SK-N-DZ (cell line): ENCODE measurements at places on chromosomes 7 and 10.

DNA sequence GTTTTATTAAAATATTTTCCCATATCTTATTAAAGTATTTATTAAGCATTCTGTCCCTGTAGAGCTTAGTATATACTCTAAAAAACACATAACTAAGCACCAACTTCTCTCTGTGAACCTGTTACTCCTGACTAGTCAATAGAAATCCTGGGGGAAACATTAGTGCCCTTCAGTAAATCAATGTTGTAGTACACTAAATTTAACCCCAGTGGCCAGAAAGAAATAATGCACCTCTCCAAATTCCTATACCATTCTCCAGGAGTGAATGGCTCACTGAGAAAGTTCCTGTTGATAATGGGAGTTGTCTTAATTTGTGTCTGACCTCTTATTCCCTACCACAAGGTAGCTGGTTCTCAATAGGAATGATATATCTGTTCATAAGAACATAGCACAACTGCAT lies 188.2 kb downstream of the SEMA3D start:
- no peak for DNase-seq

DNA sequence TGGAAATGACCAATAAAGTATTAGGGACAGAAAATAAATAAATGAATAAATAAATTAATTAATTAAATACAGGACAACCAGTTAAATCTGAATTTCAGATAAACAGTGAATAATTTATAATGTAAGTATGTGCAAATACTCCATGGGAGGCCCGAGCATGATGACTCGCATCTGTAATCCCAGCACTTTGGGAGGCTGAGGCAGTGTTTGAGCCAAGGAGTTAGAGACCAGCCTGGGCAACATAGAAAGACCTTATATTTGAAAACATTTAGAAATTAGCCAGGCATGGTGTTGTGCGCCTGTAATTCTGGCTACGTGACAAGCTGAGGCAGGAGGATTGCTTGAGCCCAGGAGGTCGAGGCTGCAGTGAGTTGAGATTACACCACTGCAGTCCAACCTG lies 123.7 kb downstream of the CUL2 start:
- DNase-seq: no peak

- DNase-seq: no peak
Observed at GRCh38 chr10:85789982-85790789, 576.4 kb downstream of the GRID1 start.

DNA sequence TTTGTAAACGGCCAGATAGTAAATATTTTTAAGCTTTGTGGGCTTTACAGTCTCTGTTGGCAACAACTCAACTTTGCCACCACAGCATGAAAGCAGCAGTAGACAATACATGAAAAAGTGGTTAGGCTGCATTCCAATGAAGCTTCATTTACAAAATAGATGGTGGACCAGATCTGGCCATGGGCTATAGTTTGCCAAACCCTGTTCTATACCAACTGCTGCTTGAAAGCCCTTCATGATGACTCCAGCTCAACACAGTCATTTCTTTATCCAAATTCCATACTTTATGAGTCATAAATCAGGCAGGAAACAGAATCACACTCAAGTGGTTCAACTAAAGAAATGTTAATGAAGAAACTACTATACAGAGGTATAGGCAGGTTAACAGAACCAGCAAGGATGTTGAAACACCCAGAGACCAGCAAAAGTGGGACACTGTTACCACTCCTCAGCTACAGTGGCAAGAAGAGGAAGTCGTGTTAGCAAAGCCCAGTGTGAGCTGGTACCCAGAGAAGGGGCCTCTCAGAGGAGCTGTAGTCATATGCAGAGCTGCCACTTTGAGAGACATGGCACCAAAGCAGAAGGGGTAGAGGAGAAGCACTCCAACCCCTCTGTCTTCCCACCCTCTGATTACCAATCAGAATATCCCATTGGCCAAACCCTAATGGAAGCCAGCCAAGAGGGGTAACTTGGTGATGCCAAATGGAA lies 72.5 kb downstream of the PRLHR start:
- DNase-seq: no peak

DNA sequence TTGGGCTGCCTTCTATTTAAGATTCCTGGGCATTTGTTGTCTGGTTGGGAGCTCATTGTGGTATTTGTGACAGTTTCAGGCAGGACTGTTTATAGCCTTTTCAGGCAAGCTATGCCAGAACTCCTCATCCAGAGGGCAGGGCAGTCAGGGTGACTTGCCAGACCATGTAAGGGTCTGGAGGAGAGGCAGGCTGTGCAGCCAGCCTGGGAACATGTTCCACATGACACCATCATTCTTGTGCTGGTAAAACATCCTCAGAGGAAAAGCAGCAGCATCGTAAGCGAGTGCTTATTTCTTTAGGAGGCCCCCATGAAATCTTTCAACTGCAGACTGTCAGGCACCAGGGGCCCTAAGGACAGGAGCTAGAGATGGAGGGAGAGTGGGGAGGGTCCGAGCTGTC lies 44.0 kb upstream of the SORBS1 start:
- no peak for DNase-seq

DNA sequence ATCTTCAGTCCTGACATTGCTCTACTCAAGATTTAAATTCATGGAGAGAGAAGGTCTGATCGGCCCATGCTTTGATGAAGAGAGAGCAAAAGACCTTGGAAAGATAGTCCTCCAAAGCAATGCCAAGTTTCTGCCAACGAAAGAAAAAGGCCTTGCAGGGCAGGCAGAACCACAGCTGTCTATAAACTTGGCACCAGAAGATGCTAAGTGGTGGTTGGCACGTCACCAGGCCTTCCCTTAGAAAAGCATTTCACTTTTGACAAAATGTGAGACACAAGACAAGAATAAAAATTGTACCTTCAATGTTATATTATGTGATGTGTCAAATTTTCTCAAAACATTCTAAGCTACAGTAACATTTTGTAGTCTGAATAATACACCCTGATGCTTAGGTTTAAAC lies 42.0 kb upstream of the FGFR2 start:
- no peak for DNase-seq

DNA sequence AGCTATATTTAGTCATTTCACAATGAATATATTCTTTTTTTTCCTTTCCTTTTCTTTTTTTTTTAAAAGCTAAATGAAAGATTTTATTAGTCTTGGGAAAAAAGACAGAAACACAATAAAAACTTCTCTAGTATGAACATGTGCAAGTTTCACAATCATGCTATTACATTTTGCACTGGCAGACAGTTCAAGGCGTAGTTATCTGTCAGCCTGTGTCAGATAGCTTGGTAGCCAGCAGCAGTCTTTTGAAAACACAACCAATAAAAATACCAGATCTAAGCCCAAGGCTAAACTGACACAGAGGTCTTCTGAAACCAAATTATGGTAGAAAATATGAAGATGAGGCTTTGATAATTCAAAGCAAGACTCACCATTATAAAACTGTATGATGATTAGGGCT lies 205.8 kb upstream of the TEX47 start:
- DNase-seq: no peak

DNA sequence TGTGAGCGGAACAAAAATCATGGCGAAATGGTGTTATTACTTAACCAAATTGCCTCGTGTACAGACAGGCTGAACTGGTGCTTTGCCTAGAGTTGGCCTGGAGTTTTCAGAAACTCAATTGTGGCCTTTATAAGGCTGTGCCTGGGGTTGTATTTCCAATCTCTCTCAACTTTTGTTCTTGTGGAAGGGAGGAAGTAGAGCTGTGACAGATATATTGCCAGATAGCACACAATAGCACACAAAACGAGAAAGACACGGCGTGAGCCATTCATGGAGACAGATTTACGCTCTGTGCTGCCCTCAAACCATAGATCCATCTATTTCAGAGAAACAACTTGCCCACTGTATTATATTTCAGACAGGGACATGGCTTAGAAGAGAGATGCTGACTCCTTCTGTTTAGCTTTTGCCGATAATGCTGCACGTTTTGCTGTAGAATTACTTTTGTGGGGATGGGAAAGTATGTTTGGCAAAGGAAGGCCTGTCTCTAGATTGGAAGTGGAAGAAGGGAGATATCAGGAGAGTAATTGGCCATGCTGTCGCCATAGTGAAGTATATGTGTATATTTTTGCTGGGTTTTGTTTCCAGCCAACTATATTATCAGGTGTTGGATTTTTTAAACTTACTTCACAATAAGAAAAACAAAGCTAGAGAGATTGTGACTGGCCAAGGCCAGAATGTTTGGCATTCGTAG lies 80.4 kb downstream of the AUTS2 start:
- no peak for DNase-seq

DNA sequence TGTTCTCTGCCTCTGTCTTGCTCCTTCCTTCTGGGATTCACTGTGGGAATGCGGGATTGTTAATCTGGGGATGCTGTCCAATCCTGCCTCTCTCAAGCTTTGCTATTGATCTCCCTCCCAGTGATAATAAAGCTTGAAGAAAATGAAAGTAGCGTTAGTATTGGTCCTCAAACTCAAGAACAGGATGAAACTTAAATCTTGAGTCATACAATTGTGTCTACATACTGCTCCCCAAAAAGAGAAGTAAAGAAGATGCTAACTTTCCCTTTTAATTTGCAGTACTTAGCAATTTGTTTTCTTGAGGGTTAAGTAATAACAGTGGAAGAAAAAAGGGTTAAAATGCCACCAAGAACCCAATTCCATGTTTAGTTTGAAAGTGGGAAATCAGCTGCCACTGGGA lies 13.6 kb downstream of the CFTR start:
- no peak for DNase-seq

DNA sequence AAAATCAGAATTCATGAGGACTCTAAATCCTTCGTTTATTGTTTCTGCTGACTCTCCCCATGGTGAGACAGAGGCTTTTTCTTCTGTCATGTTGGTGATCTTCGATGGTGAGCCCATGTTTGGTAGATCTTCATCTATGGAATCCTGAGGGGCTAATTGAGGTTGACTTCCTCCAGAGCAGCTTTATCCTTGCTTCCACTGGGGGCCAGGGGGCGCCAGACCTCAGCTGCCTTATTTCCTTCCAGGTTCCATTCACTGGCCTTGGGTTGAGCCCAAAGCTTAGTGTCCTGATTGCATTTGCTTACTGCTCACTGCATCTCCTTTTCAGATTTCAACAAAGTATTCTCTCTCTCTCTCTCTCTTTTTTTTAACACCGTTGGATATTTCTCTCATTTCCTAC lies 80.7 kb downstream of the GCC1 start:
- DNase-seq: peak; percentile 25

GRCh38 chr7:45712057-45712689 lies 138.0 kb downstream of the ADCY1 start:
- no peak for DNase-seq

DNA sequence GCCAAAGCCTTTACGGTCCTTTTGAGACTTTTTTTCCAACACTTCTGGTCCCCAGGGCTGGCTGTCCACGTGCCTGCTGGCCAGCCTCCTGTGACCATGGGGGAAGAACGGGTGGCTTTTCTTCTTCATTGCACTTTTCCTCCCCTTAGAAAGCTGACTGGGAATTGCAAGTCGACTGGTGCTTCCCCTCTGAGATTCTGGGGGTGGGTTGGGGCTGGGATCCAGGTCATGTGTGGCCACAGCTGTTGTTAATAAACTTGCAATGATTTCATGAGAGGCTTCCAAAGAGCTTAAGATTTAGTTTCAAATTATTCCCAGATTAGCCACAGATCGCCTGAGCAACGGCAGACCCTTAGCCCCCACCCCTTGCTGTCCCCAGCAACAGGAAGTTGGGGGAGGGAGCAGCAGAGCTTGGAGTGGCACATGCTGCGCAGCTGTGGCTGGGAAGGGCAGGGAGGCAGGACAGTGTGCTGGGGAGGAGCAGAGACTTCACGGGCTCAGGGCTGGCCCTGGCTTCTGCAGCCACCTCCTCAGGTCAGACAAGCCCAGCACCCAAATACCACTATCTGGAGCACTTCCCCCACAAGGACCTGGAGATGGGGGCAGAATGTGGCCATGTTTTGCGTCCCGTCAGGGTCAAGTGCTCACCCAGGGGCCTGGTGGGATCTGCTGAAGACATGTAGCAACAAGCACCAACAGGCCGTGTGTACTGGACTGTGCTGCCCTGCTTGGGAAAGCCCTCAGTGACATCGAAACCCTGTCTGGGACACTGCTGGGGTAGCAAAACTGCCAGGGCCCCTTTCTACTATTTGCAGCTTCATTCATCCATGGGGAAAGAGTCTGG lies 147.1 kb downstream of the RNF216 start:
- DNase-seq: peak; percentile 89

- no peak for DNase-seq
Observed at GRCh38 chr7:133571076-133571475, 318.2 kb downstream of the EXOC4 start.

DNA sequence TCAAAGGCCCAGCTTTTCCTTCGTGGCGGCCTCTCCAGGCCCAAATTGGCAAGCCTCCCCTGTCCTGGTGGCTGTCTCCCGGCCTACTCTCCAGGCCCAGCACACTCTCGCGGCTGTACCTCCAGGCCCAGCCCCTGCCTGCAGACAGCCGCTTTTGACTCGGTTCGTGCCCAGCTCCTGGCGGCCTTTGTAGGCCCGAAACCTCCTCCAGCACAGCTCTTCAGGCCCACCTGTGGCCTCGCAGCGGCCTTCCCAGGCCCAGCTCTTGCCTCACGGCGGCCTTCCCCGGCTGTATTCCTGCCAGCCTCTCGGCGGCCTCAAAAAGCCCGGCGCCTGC lies 18.2 kb upstream of the TMEM248 start:
- DNase-seq: no peak

GRCh38 chr10:100146875-100147650 lies 38.8 kb downstream of the ERLIN1 start:
- DNase-seq: no peak

- DNase-seq: no peak
Observed at GRCh38 chr10:109374215-109374614, 549.1 kb downstream of the XPNPEP1 start.

DNA sequence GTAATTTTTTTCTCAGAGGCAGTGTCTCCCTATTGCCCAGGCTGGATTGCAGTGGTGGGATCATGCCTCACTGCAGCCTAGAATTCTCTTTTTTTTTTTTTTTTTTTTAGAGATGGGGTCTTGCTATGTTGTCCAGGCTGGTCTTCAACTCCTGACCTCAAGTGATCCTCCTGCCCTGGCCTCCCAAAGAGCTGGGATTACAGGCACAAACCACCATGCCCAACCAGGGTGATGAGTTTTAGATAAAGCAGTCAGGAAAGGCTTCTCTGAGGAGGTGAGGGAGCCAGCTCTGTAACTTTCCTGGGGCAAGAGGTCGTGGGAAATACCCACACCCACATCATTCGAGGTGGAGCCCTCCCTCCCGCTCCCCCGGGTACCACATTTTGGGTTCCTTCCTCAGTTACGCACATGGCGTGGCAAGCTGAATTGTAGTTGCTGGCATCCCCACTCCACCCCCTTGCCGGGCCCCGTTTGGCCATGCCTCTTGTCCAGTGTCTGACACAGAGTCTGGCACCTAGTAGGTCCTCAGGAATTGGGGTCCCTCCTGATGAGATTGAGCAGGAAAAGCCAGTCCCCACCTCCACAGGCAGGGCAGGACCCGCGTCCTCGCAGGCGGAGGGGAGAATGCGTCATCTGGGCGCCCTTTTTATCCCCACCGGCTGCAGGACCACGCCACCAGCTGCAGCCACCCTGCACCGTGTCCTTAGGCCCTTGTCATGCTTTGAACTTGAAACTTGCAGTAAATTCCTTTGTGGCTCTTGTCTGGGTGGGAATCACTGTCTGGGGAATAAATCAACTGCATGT lies 43.4 kb downstream of the CLIP2 start:
- DNase-seq: no peak

- no peak for DNase-seq
Observed at GRCh38 chr10:114777415-114777814, 44.2 kb upstream of the FHIP2A start.
